Temporal lobe (tissue), 4 donors: ENCODE measurements at places on chromosomes 16 and 17. TPM values are rescaled to one million over a fixed set of nuclear protein-coding genes. Genes with fewer than 3 reads are reported as not detected.

GCGR gene
- total RNA-seq: not detected

APOBR gene
- 0.25 TPM for total RNA-seq

TBC1D3G gene
- total RNA-seq: 0.74 TPM

UMOD gene
- not detected for total RNA-seq

LITAFD gene
- not detected for total RNA-seq

MYO15A gene
- 2.5 TPM for total RNA-seq

ABCA3 gene
- 47.2 TPM for total RNA-seq

POLR3E gene
- 32.2 TPM for total RNA-seq

PDILT gene
- total RNA-seq: not detected

CX3CL1 gene
- 4.4 TPM for total RNA-seq

GLIS2 gene
- 5.7 TPM for total RNA-seq

SCGB1C2 gene
- not detected for total RNA-seq

PRR15L gene
- total RNA-seq: not detected

EXOSC6 gene
- 64.9 TPM for total RNA-seq

CNTNAP1 gene
- total RNA-seq: 6.6 TPM

CCL8 gene
- total RNA-seq: 0.25 TPM

OR1A1 gene
- total RNA-seq: not detected

OR2C1 gene
- total RNA-seq: 0.49 TPM

TIGD7 gene
- 21.4 TPM for total RNA-seq

LPCAT2 gene
- 2.5 TPM for total RNA-seq

EMP2 gene
- 3.0 TPM for total RNA-seq

HEATR9 gene
- total RNA-seq: not detected

KRTAP4-1 gene
- total RNA-seq: not detected

LASP1 gene
- total RNA-seq: 53.1 TPM

PDK2 gene
- 11.1 TPM for total RNA-seq

NOG gene
- total RNA-seq: 5.4 TPM

PIPOX gene
- total RNA-seq: 3.0 TPM

B3GNT9 gene
- total RNA-seq: 0.98 TPM

TNFRSF12A gene
- total RNA-seq: 1.2 TPM

GUCY2D gene
- total RNA-seq: 0.25 TPM

CD7 gene
- not detected for total RNA-seq

HCRT gene
- total RNA-seq: not detected

SGCA gene
- total RNA-seq: 0.25 TPM

USP36 gene
- total RNA-seq: 17.9 TPM

RNU2-1 gene
- total RNA-seq: not detected

ASGR1 gene
- total RNA-seq: 11.3 TPM

CEP295NL gene
- 1.7 TPM for total RNA-seq

YBX2 gene
- total RNA-seq: 1.2 TPM

MRPL58 gene
- 8.6 TPM for total RNA-seq

KRT32 gene
- total RNA-seq: not detected

CACNG3 gene
- 5.2 TPM for total RNA-seq

KCNAB3 gene
- total RNA-seq: 3.7 TPM

DYNLRB2 gene
- total RNA-seq: 1.7 TPM

RSKR gene
- total RNA-seq: 14.8 TPM

C16orf89 gene
- 7.9 TPM for total RNA-seq
